Stimulated activated CD8-positive, alpha-beta memory T cell treated with anti-CD3 and anti-CD28 coated beads, Interleukin-4, amount 100 ng/mL, for 48 hours (primary cell): ENCODE measurements at places on chromosomes 6 and 20.

- DNase-seq = no peak
Measured at GRCh38 chr20:10376270-10377075, 57.5 kb downstream of the MKKS start.

GRCh38 chr6:137226697-137227096 is 7.5 kb upstream of the IFNGR1 start:
- DNase-seq = no peak

DNA sequence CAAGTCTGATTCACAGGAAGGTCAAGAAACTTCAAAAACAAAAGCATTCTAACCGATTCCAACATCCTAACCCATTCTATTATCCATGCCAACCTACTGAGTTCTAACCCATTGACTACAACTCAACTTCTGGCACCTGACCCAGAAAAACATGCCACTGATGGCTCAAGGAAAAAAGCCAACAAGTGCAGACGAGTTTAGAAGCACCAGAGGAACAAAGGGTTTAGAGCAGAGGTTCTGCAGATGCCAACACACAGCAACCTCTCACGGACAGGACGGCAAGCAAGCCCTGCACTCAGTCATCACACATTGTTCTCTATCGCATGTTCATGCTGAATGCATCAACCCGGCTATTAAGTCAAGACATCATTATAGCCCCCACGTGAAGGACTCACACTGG is 25.2 kb upstream of the MC3R start:
- no peak for DNase-seq

DNA sequence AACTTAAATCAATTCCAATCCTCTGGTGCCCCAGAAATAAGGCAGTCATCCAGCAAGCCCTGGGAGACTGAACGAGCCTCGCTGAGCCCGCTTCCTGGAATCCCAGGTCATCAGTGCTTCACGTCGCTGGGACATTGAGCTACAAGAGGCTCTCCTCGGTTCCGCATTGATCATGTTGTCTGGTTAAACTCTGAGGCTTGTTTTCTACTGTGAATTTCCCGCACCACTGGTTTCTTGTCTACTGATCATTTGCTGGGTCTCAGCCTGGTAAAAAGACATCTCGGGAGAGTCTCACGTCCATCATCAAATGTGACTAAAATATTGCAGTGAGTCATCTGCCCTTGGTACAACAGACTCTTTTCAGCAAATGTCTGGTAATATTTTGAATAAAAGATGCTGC is 569.2 kb downstream of the QKI start:
- no peak for DNase-seq

DNA sequence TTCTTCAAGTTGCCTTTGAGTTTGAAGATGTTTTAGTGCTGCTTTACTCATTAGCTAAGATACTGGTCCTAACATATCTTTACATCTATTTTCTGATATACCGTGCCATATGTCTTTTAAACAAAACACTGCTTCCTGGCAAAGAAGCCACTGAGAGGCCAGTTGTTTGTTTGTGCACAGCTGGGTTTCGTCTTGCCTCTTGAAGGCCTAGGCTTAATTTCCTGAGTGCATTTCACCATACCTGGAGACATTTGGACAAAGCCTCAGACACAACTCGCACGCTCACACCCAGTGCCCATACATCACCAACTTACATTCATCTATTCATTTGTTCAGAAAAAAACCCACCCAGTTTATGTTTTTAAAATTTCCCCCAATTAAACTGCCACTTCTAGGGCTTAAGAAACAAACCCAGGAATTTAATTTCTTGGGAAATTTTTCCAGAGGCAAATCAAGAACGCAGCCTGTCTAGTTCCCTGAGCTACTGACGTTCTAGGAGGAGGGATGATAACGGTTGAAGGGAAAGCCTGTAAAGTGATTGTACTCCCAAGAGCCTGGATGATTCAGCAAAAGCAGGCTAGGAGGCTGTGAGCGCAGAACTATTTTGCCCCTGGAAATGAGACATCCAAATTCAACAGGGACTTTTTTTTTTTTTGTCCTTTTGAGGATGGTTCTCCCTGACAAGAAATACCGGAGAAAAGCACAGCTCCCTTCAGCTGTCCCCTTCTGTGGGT is 77.7 kb downstream of the OLIG3 start:
- no peak for DNase-seq

GRCh38 chr20:43376831-43377230 is 80.9 kb upstream of the SRSF6 start:
- no peak for DNase-seq

- DNase-seq = no peak
Measured at GRCh38 chr20:9742821-9743220, 96.1 kb downstream of the PAK5 start.

DNA sequence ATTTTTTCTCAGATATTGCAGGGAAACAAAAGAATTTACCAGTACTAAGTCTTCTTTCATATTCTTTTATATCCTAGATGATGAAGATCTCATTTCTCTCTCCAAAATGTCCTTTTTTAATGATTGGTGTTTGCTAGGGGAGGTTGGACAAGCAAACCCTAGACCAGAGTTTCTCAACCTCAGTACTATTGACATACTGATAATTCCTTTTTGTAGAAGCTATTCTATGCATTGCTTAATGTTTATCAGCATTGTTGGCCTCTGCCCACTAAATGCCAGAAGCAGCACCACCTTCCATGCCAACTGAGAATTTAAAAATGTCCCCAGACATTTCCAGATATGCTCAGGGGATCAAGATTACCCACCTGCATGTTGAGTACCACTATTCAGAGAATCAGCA is 14.4 kb upstream of the TFAP2B start:
- DNase-seq = no peak
